ENCODE measurements at places on chromosomes 11 and 22.

DNA sequence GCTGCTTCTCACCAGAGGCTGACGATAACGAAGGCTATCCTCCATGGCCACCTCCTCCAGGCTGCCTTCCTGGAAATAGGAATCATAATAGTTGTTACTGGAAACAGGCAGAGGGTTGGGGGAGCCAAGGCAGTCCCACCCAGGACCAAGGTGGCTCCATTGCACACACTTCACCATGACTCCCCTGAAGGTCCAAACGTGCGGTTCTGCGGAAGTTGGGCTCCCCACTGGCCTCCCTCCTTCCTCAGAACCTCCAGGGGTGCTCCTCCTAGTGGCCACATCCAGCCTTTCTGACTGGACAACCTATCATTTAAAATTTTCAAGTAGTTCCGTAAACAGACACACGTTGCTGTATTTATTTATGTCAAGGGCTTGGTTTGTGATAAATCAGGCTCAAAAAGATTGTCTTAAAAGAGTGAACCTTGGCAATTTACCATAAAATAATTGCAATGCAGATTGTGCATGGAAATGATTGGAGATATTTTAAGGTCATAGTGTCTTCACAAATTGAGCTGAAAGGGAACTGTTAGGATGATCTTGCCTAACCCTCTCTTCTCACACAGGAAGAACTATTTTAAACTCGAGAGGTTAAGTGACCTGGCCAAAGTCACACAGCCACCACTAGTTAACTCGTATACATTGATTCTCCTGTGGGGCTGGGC lies 1.4 kb upstream of the TCN2 start:
- DNase-seq = peak; percentile 52

- DNase-seq = peak; percentile 63
Measured at GRCh38 chr22:26330971-26331625, 98.0 kb upstream of the ASPHD2 start.

- DNase-seq = no peak
Measured at GRCh38 chr11:44318369-44318768, 8.4 kb upstream of the ALX4 start.

DNA sequence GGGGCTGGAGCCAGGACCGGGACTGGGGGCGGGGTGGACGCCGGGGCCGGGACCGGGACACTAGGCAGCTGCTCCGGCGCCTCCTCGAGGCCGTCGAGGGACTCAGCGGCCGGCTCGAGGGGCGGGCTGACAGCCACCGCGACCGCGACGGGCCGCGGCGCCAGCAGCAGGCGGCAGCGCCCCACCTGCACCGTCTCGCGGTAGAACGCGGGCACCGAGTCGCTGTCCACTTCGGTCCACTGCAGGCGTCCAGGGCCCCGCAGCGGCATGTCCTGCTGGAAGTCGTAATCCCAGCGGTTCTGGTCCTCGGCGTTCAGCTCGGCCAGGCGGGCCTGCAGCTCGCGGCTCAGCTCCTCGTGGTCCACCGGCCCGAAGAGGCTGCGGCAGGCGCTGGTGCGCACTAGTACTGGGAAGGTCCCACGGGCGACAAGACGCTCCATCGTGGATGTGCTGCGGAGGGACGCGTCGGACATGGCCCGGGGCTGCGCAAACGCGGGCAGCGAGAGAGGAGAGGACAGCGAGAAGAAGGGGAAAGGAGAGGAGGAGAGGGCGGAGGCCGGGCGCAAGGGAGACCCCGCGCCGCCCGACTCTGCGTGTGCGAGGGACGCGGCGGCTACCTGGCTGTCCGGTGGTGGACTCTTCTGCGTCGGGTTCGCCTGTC lies 428 bp downstream of the CDKN1C start:
- no peak for DNase-seq

DNA sequence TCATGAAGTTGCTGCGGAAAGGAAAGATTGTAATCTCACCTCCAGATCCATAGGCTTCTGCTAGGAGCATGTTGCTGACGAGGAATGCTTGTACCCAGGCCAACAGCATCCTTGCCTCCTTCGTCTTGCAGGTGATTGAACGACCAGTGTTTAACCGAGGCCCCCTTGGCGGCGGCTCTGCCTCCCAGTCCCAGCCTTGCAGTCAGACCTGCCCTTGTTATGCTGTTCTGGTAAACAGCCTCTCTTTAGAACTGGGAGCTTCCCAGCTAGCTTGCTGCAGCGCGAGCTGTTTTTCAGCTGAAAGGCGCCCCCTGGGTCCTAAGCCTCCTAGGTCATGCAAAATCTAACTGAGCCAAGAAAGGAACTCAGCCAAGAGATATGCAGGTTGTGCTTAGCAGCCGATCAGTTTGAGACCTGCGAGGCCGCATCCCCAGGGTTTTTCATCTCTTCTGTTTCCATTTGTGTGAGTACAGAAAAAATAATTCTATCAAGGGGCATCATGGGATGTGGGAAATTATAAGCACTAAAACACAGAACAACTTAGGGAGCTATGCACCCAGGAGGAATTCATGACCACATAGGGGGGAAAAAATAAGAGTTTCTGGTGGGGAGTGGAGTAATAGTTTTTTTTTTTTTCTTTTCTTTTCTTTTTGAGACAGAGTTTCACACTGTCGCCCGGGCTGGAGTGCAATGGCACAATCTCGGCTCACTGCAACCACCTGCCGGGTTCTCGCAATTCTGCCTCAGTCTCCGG lies at the start of gene PIK3IP1:
TSS of gene PIK3IP1 (minus strand) at position 253 of the 754 bp plus-strand sequence. CDS start at position 109, 144 bp downstream.
- peak; percentile 51 for DNase-seq

DNA sequence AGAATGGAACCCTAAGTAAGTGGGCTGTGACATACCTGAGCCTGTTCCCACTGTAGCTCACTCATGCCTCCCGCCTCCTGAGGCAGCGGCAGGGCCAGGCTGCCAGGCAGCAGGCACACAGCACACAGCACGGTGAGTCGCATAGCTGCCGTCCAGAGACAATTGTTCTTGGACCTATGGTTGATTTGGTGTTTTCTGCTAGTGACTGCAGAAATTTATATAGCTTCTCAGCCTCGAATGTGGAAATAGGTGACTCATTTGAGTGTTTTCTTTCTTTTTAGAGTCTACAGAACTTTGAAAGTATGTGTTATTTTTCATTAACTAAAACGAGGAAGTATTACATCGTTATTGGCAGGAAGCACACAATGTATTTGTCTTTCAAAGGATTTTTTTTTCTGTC lies at the start of gene MMP7:
TSS of gene MMP7 (minus strand) at position 190 of the 400 bp plus-strand sequence. CDS start at position 143, 47 bp downstream.
- DNase-seq = no peak

Data from HCT116 (cell line).